ENCODE measurements at places on chromosomes 4 and X.

GRCh38 chr4:8649631-8650361 is 57.2 kb downstream of the CPZ start:
- no peak for DNase-seq

- peak; percentile 12 for DNase-seq
Measured at GRCh38 chrX:143536176-143536575, 18.9 kb upstream of the SPANXN3 start.

DNA sequence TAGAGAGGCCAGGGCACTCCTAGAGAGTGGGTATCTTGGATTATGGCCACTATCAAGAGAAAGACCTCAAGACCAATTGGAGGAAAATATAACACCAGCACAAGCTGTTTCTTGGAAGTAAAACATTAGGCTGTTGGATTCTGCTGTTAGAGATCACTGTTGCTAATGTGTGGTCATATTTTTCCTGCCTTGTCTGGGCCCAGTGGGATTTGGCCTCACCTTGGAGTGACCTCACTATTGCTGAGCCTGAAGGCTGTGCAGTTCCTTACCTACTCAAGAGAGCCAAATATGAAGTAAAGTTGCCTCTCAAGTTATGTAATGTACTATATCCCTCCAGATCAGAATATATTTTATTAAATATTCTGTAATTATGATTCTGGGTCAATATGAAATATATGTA is 355.4 kb upstream of the CTSO start:
- DNase-seq: no peak

GRCh38 chrX:112190646-112191045 is 108.1 kb upstream of the TRPC5 start:
- no peak for DNase-seq

GRCh38 chrX:70437921-70438665 is 6.5 kb upstream of the DLG3 start:
- DNase-seq: no peak

GRCh38 chrX:139930916-139931645 is 1.8 kb downstream of the ATP11C start:
- DNase-seq: no peak

DNA sequence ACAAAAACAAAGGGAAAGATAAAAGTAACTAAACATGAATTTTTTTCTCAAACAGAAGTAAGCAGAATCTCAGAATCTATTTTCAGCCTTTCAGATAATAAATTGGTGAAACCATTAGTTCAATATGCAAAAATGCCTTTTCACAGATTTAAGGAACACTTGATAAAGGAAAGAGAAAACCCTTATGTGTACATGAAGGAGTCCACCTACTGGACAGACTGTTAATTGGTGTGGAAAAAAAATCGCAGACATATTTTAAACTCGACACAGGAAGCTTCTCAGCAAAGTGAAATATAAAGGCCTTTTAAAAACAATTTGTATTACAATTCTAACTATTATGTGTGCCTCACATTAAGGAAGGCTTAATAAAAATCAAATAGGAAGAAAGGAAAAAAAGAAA is 22.3 kb downstream of the COX7B2 start:
- DNase-seq: no peak

GRCh38 chrX:72094894-72095293 is 36.8 kb downstream of the RTL5 start:
- peak; percentile 14 for DNase-seq

- DNase-seq: no peak
Measured at GRCh38 chr4:133694416-133694815, 507.2 kb downstream of the PABPC4L start.

GRCh38 chr4:137946453-137947174 is 295.5 kb downstream of the SLC7A11 start:
- no peak for DNase-seq

GRCh38 chr4:77927991-77928925 is 65.6 kb downstream of the MRPL1 start:
- DNase-seq: peak; percentile 83

DNA sequence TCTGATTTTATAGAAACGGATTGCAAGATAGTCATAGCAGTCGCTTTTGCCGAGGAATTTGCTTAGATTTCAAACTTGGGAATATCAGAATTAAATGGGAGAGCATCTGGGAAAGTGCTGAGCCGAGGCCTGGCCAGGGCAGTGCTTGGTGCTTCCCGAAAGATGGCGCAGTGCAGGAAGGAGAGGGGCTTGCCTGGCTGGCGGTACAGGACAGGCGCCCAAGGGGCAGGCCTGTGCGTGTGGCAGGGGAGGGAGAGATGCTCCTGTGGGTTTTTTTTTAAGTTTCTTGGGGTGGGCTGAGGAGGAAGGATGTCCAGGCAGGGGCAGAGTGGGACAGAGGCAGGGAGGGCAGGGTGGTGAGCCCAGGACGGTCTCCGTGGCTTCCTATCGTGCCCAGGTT is 241.1 kb downstream of the AFAP1 start:
- DNase-seq: no peak

DNA sequence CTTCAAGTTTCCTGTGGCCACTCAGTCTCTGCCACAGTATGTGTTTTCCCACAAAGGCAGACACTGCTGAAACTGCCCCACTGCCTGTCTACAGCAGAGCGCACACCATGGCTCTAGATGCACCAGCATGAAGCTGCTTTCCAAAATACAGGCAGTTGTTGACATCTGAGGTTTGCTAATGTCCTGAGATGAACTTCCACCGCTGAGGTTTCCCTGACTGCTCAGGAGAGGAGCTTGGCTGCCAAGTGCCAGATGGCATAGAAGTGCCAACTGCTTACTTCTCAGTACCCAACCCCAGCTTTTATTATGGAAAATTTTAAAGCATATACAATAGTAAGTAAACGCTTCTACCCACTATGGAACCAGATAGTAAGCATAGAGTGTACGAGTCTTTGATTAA is 61.0 kb upstream of the EXOC1L start:
- DNase-seq: no peak

DNA sequence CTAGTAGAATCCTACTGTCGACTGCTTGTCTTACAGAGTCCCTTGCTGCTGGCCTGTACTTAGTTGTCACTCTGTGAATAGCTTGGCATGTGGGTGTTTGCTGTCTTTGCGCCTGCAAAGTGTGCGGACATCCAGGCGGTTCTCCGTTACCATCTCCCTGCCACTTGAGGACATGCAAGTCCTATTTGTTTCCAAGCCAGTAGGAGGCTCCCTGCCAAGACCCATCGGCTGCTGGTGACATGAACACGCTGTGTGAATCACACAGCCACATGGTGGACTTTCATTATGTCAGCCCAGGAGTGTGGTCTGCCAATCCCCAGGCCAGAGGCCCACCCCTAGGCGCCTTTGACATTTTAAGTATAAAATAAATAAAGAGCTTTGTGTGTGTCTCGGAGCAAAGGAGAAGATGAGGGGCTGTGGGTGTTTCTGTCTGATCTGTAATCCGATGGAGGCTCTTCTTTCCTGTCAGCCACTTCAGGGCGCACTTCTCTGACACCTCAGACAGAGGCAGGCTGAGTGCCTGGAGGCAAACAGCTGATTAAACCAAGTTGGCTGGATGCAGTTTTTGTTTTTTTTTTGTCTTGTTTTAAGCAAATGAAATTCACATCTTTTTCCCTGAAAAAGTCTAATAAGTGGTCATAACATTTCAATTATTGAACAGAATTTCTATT is 51.5 kb downstream of the ALPK1 start:
- DNase-seq: peak; percentile 1

- DNase-seq: no peak
Measured at GRCh38 chr4:138053641-138054301, 188.4 kb downstream of the SLC7A11 start.

DNA sequence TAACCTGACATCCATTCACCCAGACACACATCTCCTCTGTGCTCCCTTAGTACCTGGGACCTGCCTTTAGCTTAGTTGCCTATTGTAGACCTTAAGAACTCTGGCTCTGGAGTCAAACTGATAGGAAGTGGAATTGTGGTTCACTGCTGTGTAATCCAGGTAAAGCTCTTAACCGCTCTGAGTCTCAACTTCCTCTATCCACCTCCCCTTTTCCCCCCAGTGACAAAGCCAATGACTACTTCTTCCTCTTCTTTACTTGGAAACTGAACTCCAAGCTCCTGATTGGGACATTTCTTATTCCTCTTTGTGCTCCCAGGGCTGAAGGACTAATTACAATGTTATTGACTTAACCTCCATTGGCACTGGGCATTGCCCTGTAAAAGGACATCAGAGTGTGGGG is 94.1 kb downstream of the DRD5 start:
- no peak for DNase-seq

- no peak for DNase-seq
Measured at GRCh38 chr4:169385376-169385775, 114.6 kb upstream of the SH3RF1 start.

DNA sequence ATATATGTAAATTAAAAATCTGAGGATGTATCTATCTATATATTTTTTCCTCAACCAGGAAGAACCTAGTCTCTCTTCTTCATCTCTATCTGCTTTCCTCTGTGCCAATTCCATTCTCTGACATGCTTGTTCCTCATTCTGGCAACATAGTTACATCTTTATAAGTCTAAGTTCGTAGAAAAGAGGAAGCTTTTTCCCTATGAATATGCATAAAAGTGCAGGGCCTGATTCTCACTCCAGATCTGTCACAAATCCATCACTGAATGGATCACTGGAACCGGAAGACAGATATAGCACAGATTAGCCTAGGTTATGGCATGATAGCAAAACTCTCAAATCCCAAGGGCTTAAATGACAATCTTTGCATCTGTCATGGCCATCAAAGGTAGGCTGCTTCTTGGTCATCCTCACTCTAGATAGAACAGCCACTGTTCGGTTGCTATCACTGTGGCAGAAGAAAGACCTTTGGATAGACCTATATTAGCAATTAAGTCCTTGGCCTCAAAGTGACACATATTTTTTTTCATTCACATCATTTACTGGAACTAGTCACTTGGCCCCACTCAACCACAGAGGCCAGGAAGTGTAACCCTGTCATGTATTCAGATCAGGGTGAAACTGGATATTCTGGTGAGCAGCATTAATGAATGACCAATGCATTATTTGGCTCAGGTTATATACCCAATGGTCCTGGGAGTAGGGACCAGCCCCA is 22.2 kb downstream of the DTHD1 start:
- no peak for DNase-seq

- DNase-seq: no peak
Measured at GRCh38 chr4:99642725-99643489, 14.7 kb downstream of the C4orf54 start.

DNA sequence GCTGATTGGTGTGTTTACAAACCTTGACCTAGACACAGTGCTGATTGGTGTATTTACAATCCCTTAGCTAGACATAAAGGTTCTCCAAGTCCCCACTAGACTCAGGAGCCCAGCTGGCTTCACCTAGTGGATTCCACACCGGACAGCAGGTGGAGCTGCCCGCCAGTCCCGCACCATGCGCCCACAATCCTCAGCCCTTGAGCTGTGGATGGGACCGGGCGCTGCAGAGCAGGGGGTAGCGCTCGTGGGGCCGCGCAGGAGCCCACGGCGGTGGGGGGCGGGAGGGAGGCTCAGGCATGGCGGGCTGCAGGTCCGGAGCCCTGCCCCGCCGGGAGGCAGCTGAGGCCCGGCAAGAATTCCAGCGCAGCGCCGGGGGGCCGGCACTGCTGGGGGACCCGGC is 30.7 kb downstream of the MEPE start:
- DNase-seq: no peak

GRCh38 chr4:39881789-39882188 is 95.9 kb downstream of the PDS5A start:
- no peak for DNase-seq

DNA sequence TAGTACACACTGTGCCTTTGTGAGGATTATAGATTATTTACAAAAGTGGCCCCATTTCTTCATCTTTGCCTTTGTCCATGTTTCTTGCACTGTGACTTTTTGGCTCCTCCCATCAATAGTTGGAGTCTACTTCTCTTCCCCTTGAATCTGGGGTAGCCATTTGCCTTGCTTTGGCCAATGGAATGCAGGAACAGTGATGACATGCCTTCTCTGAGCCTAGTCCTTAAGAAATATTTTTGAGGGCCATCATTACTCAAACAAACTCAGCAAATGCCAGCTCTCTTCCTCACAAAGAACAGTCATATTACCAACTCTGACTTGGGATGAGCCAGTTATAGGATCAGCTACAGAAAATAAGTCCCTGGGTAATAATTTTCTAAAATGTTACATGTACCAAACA is 189.6 kb downstream of the FRMPD4 start:
- DNase-seq: no peak

GRCh38 chrX:39750848-39751247 is 346.9 kb downstream of the BCOR start:
- no peak for DNase-seq

DNA sequence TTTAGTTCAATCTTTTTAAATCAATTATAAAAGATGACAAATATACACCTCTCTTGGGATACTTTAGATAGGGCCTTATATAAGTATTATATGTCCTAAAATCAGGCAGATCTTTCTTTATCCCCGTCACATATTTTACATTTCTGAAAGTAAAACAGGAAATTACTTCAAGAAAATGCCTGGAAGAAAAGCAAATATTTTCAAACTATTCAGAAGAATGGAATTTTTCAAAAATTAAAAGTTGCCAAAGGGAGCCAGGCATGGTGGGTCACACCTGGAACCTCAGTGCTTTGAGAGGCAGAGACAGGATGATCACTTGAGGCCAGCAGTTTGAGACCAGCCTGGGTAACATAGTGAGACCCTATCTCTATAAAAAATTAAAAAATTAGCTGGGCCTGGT is 34.4 kb downstream of the MGARP start:
- no peak for DNase-seq

- no peak for DNase-seq
Measured at GRCh38 chr4:111393781-111394180, 751.5 kb upstream of the FAM241A start.

GRCh38 chr4:118888666-118889311 is at the start of gene SYNPO2:
Gene SYNPO2, plus strand, starts transcription at chr4:118888854. Its CDS starts 183 bp downstream, at chr4:118889037.
- peak; percentile 10 for DNase-seq

DNA sequence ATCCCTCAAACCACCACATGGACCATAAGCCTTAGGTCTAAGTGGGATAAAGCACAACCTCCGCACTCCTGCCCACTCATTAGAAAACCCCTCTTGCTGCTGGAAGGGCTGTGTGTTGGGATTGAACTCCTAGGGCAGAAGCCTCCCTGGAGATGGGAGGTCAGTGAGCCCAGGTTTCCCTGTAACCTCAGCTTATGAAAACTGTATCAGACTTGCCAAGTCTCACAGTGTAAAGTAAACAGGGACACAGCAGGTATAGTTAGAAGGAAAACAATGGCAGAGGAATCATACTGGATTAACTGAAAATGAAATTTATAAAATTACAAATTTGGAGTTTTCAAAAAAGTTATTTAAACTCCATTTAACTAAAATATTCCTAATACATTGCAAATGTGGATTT is 29.9 kb downstream of the CASP6 start:
- no peak for DNase-seq

DNA sequence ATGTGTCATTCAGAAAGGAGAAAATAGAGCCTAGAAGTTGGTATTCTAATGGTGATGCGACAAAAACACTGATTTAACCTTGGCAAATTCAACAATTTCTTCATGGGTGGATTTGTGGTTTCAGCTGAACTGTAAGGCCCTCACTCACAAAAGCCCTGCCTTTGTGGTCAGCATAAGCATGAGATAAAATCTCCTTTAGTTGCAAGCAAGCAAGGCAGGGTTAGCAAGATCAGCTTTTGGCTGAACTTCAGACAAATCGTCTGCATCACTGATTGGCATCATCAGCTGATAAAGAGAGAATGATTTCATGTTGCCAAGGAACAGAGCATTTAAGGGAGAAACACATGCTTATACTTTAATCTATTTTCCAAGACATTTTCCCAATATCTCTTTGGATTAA is 2582.2 kb downstream of the PCDH7 start:
- no peak for DNase-seq
